Central memory CD8-positive, alpha-beta T cell (primary cell): ENCODE measurements at places on chromosomes 4 and X.

- peak; percentile 84 for DNase-seq
These were observed 557 bp upstream of the FAM53A start for GRCh38 chr4:1684506-1685234.

DNA sequence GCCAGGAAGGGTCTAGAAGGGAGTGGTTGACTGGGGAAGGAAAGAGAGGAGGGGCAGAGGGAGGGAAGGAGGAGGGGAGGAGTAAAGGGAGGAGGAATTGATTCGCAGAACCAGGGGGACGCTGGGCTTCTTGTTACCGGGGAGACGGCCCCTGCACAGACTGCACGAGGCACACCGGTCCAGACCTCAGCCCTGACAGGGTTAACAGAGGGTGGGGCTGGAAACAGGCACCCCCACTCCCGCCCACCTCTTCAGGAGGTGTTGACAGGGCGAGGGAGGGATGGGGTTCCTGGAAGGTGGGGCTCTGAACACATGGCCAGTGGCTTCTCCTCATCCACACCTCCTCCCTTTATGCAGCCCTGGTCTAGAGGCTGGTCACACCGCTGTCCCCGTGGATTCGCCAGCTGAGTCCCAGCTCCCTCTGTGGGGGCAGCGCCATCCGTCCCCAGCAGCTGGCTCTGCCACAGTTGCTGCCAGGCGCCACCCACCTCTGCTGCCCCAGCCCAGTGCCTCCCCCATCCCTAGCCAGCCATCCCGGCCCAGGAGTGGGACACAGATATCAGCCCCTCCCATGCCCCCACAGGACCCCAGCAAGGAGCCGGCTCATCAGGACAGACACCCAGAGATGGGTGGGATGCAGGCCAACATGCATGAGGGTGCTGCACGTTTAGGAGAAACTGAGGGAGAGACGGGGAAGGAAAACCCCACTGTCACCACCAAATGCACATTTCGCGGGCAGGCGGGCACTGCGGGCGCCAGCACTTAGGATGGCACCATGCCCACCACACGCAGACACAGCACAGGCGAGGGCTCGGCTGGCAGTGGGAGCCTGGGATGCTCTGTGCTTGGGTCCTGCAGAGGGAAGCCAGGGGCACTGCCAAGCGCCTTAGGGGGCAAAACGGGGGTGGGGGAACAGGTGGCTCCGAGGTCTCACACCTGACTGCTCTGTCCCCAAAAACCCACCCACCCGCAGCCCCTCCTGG is 87.6 kb downstream of the ABLIM2 start:
- DNase-seq: no peak

GRCh38 chr4:187128976-187129375 is 405.3 kb upstream of the FAT1 start:
- DNase-seq: no peak

GRCh38 chr4:104971462-104971861 is 175.2 kb upstream of the TET2 start:
- DNase-seq: no peak

- no peak for DNase-seq
These were observed 105.3 kb upstream of the SMIM10 start for GRCh38 chrX:134885336-134886001.
